ENCODE measurements at places on chromosomes 1 and 21.

- no peak for DNase-seq
These were observed 12.3 kb upstream of the SDC3 start for GRCh38 chr1:30920827-30921226.

DNA sequence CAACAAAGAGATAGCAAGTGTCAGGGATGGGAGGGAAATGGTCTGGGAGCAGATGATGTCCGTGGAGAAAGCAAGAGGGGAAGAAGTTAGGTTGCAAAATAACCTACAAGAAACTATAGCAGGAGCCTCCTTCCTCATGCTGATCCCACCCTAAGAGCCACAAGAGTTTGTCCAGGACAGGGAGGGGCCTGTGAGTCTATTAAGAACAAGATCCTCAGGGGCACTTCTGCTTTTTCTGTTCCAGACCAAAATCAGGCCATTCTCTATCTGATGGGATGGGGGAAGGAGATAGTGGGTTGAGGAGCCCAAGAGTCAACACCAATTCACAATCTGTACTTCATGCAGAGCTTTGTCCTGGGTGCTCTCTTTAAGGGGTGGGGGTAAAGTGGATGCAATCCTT lies 7.7 kb upstream of the ATP1A4 start:
- DNase-seq = no peak

DNA sequence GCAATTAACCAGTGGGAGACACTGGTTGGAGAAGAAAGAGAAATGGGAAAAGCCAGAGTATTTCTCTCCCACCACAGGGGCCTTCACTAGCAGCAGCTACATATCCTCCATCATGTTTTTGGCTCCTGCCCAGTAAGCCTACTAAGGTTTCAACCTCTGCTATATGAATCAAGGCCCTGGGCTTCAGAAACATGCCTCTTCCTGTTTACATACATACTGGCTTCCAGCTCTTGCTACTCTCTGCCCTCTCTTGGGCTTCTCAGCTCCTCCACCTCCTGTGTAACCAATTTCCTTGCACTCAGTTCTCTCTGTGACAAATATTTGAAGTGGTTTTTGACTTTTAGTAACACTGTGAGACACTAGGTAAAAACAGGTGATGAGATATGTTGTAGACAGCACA lies 80.8 kb downstream of the LRRC7 start:
- DNase-seq = no peak

DNA sequence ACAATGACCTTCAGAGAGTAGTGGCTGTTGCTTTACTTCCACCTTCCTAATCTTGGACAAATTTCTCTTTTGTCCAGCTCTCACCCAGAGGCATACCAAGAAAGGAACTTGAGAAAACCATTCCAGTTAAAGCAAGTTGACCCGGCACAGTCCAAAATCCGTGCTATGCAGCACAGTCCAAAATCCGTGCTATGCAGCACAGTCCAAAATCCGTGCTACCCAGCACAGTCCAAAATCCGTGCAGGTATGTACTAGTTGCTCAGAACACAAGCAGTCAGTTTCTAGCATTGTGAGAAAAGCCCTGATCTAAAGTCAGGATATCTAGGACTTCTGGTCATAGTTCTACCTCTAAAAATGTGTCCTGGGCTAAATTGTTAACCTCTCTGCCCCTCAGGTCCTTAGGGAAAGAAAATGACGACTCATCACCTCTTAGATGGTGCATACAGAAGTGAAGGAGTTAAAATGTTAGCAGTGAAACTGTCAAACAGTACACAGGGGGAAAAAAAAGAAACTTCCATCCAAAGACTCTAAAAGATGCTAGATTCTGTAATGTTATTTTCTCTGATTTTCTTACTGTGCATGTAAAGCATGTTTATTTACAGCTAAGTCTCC lies 40.3 kb upstream of the ENAH start:
- no peak for DNase-seq

- no peak for DNase-seq
These were observed 13.4 kb upstream of the ALX3 start for GRCh38 chr1:110083866-110084226.

GRCh38 chr1:188155261-188155660 lies 1326.5 kb downstream of the PLA2G4A start:
- DNase-seq = no peak
